ENCODE measurements at places on chromosomes 5 and 9. TPM values are rescaled to one million over a fixed set of nuclear protein-coding genes. Genes with fewer than 3 reads are reported as not detected.

DNA sequence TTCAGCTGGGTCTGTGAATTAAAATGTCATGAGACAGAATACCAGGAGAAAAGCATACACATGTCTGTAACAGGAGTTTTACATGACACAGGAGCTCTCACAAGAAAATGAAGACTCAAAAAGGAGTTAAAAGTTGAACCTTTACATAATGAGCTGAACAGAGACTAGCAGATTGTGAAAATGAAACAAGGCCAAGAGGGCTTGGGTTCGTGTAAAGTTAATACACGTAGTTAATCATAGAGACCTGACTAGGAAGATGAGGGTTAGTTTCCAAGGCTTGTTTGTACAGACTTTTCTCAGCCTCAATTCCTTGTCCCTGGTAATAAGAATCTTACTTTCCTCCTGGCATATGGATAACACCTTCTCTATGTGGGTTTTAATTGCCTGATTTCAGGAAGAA lies 1294.0 kb downstream of the MAT2B start:
- DNase-seq = no peak

GRCh38 chr5:83364312-83365299 lies 106.9 kb upstream of the VCAN start:
- no peak for DNase-seq

- no peak for DNase-seq
Observed at GRCh38 chr9:6109571-6109970, 94.1 kb upstream of the RANBP6 start.

GRCh38 chr5:73764586-73764985 lies 138.6 kb downstream of the ARHGEF28 start:
- DNase-seq = peak; percentile 84

DNA sequence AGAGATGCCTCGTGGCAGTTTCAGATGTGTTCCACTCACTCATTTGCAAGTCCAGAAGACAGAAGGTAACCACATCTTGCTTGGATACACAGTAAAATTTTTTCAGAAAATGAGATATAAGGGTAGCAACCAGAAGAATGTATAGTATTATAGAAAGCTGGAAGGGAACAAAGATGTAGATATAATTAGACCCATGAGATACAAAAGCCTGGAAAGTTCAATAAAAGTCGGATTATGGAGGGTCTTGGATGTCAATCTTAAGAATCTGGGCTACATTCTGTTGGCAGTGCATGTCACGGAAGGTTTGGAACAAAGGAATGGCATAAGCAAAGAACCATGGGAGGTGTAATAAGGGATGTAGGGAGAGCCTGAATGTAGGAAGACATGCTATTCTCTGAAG lies 5.1 kb upstream of the CEP78 start:
- DNase-seq = no peak

DNA sequence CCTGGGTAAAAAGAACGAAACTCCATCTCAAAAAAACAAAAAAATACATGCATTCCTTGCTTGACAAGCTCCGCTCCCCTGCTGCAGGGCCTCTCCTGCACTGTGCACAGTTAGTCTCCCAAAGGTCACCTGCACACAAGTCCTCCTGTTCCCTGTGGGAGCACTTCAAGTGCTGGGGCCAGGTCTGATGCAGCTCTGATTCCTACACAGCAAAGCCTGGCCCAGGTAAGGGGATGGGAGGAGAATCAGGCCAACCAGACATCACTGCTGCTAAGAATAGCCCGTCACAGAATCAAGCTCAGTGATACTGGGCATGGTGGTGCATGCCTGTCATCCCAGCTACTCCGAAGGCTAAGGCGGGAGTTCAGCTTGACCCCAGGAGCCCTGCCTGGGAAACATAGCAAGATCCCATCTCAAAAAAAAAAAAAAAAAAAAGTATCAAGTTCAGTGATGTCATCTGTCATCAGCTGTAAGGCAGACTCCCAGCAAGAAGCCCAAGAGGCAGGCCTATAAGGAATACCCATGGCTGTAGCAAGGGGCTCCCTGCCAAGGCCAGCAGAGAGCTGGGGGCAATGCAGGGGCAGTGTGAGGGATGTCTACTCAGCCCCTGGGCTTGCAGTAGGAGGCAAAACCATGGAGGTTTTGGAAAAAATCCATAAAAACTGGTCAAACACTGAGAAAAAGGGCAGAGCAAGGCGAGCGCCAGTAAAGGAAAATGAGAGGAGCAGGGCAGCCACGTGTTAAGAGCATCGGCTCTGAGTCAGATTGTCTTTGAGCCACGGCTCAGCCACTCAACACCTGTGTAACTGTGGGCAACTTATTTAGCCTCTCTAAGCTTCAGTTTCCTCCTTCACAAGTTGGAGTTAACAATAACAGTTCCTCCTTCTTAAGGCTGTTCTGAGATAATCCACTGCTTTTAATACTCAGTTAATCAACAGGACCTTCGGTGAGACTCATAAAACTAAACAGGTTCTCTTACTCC lies 3.2 kb downstream of the TPM2 start:
- no peak for DNase-seq

DNA sequence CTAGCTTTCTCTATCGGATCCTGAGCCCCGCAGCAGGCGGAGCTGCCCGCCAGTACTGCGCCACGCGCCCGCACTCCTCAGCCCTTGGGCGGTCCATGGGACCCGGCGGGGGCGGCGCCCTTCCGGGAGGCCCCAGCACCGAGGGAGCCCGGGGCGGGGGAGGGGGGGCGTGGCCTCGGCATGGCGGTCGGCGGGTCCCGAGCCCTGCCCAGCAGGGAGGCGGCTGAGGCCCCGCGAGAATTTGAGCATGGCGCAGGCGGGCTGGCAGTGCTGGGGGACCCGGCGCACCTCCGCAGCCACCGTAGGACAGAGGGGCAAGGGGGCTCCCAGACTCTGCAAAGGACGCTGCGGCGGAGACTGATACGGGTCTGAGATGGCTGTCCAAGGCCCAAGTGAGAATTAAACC lies 6.8 kb downstream of the ZDHHC11B start:
- no peak for DNase-seq

DNA sequence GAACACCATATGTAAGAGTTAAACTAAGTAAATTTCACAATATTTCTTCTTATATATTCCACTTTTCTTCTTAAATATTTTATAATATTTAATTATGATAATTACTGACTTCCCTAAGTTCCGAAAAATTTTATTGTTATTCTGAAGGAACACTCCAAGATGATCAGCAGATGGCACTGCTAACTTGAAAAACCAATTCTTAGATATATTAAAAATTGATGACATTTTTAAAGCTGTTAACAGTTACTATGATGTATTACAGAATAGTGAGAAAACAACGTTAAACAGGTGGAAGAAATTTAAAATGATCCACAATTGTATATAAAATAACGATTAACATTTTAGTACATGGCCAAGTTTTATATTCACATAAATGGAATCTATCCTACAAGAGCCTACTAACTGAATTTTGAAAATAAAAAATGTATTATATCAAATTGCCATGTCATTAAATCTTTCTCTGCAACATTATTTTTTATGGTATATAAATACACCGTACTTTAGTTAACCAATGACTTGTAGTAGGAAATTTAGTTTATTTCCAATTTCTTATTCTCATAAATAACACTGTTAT lies 30.1 kb upstream of the MUSK start:
- peak; percentile 25 for DNase-seq

DNA sequence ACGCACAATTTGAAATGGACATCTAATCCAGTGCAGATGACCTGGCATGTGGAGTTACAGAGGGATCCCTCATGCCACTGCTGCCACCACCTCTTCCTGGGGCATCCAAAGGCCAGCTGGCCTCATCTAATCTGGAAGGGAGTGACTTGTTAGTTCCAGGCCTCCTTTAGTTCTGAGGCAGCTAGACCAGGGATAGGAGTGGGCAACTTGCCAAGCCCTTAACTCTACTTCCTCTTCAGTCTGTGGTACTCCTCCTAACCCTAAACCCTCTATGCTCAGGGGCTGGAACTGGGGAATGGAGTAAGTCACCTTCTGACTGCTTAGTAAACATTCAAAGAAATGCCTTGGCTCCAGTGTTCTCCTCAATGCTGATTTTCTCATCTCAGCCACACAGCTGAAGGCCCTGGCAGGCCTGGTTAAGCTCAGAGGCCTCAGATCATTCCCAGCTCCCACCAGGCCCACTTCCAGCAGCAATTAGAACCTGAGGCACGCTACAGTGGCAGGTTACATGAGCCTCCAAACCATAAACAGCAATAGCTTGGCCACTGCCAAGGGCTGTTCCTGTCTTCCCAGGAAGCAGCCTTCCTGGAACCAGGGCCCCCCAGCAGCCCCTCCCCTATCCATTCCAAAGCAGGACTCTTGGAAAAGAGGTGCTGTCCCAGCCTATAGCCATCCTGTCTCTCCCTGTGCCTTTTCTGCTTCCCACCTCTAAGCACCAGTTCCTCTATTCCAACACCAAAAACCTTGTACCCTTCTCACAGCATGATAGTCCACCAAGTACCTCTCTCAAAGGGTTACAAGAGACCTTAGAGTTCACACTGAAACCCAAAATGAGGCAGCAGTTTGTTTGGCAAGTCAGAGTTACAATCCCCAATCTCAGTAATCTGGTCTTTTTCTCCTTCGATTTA lies 2.0 kb downstream of the EIF4EBP3 start:
- DNase-seq = no peak

GRCh38 chr9:93668261-93668871 lies 92.0 kb downstream of the PHF2 start:
- no peak for DNase-seq

GRCh38 chr5:81078930-81079329 lies 118.8 kb downstream of the RASGRF2 start:
- no peak for DNase-seq

DNA sequence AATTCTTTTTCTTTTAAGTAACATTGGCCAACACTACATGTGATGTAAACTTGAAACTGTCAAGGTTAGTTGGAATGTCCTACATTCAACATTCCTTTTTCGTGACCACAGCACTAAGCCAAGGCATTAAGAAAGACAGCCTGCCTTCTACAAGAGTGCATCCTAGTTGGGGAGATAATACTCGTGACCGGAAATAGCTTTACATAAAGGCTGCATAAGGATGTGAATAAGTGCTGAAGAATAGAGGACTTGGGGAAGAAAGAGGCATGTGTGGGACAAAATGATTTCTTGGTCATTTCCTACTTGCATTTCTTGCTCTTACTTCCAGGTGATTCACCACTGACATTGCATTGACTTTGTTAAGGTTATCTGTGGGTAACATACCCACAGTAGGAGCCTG lies 282.0 kb downstream of the DMRT2 start:
- no peak for DNase-seq

- no peak for DNase-seq
Observed at GRCh38 chr9:6975198-6975597, 217.4 kb downstream of the KDM4C start.

Gene NTRK2
- total RNA-seq = 0.06 TPM

Gene LECT2
- not detected for total RNA-seq

Gene FIBCD1
- 14.6 TPM for total RNA-seq

Gene GPR151
- total RNA-seq = not detected

Measured in NCI-H460 (cell line).